ENCODE measurements at places on chromosomes 13 and 19.

DNA sequence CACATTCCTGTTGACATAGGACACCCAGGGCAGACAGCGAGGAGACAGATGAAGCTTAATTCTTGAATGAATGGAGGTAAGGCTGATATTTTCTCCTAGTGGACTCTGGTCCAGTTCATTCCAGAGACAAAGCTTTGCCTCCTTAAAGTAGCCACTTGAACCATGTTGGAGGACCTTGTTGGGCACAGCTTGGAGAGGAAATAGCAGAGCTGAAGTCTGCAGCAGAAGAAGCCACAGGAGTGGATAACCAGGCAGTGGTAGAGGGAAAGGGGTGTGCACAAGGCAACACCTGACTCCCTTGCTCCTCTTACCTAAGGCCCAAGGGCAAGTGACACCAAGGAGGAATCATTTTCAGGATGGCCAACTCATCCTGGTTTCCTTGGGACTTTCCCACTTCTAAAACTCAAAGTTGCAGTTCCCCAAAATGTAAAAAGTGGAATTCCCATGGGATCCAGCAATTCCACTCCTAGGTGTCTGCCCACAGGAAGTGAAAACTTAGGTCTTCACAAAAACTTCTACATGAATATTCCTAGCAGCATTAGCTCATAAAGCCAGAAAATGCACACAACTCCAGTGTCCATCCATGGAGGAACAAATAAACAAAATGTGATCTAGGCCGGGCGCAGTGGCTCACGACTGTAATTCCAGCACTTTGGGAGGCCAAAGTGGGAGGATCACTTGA, 6.6 kb upstream of the RFX2 start:
- DNase-seq: no peak

- no peak for DNase-seq
Measured at GRCh38 chr13:110010404-110011138, 224.2 kb upstream of the IRS2 start.

DNA sequence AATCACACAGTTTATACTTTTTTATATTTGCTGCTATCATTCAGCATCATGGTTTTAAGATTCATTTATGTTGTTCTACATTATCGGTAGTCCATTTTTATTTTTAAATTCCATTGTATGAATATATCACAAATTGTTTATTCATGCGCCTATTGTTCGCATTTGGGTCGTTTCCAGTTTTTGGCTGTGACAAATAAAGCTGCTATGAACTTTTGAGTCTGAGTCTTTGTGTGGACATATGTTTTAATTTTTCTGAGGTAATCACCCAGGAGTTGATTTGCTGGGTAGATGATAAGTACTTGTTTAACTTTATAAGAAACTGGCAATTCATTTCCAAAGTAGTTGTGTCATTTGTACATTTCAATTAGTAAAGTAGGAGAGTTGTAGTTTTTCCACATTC, 74.2 kb upstream of the CSNK1A1L start:
- no peak for DNase-seq

GRCh38 chr19:52034051-52034728, 6.0 kb upstream of the ZNF614 start:
- no peak for DNase-seq

- no peak for DNase-seq
Measured at GRCh38 chr13:73465617-73465971, 406.8 kb downstream of the KLF5 start.

DNA sequence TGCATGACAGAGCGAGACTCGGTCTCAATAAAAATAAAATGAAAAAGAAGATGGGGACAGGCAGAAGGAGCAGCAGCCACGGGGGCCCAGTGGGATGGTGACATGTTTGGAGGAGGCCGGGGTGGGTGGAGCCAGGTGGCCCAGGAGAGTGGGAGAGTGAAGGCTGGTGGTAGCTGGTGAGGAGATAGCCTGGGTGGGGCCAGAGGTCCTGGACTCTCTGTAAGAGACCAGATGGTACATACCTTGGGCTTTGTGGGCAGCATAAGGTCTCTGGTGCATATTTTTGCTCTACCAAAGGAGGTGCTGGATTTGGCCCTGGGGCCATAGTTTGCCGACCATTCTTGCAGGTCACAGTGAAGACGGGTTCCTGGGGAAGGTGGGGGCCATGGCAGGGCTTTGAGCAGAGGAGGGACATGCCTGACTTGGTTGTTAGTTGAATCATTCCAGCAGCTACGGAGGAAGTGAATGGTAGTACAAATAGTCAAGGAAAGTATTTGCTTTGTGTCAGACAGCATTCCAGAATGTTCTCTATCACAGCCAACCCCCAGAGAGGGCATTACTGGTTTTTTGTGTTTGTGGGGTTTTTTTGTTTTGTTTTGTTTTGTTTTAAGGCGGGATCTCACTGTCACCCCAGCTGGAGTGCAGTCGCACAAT, 69.1 kb downstream of the ARHGEF18 start:
- DNase-seq: no peak

DNA sequence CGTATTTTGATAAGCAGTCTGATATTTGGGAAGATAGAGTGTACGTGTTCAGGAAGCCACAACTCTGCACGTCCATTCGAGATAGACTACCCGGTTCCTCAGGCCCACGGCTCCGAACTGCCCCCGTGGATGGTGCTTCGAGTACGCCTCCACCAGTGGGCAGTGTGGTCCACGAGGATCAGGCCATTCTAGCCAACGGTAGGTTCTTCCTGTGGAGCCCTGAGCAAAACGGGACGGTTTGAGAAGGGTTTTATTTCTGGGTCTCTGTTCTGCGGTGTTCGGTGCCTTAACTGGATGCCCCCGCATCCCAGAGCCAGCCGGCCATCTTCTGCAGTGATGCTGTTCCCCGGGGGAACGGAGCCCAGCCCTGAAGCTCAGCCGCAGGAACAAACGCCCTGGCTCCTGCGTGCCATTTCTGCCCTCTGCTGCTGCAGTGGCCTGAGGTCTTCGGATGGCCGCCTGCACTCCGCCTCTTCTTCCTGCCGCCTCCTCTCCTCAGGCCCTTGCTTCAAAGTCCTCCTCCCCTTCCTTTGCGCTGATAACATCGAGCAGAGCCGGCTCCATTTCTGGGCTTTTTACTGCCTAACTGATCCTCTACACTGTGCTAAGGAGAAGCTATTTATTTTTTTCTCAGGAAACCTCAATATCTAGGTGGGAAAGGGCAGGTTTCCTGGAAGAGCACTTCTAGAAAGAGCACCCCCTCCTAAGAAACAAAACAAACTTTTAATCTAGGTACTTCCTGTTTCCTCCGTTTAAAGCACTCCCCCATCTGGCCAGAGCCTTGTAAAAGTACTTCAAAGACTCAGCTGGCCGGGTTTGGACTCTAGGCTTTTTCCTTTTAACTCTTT, 36.2 kb upstream of the SLC46A3 start:
- no peak for DNase-seq

GRCh38 chr13:114152285-114152645, 19.8 kb upstream of the RASA3 start:
- no peak for DNase-seq

- no peak for DNase-seq
Measured at GRCh38 chr13:31538067-31539042, 201.0 kb upstream of the RXFP2 start.

DNA sequence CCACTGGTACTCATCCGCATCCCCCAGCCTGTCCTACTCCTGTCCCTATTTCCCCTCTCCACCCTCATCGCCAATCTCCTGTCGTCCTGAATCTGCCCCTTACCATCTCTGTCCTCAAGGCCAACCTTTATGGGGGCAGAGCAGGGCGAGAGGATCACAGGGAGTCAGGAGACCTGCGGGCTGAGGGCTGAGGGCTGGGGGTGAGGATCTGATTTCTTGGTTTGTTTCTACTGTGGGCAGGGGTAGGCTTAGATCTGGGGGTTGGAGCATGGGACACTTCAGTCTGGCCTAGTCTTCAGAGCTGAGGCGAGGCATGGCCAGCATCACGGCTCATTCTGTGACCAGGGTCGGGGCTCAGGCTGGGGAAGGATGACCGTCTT, 16.5 kb upstream of the ERCC1 start:
- no peak for DNase-seq

DNA sequence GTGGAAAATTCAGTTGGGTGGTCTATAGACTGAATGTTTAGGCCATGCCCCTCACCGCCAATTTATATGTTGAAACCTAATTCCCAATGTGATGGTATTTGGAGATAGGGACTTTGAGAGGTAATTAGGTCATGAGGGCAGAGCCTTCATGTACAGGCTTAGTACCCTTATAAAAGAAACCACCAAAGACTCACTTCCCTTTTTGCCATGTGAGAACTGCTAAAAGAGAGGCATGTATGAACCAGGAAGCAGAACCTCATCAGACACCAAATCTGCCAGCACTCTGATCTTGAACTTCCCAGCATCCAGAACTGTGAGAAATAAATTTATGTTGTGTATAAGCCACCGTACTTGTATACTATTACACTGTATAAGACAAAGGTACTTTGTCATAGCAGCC, 40.6 kb downstream of the UQCRFS1 start:
- DNase-seq: no peak

DNA sequence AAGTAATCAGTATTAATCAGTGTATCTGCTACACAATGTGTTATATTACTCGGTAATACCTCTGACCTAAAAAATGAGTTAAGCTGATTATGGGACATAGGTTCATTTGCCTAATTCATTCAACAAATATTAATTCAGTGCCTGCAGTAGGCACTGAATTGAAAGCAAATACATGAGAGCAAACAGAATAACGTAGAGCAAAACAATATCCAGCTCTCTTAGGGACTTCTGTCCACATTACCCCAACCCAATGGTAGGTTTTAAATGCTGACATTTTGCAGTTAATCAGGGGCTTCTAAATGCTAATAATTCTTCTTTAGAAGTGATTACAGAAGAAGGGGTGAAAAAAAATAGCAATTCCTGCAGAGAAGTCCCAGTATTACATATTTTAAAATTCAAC, 4.9 kb downstream of the RCBTB2 start:
- no peak for DNase-seq

- no peak for DNase-seq
Measured at GRCh38 chr19:39728040-39728439, 9.8 kb downstream of the CLC start.

DNA sequence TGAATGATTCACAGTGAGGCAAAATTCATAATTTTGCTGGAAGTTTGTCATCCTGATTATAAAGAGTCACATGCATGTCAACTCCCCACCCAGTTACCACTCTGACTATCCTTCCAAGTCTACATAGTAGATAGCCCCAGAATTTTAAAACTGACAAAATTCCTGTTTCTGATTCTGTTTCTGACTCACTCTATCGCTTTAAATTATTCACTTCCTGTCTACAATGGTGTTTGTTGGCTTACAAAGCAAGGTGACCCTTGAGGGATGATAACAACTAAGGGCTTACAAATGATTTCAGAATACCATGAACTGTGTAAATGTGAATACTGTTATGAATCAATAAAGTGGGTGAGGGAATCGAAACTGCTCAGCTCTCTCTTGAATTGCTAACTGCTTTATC, 98.7 kb upstream of the KL start:
- no peak for DNase-seq

DNA sequence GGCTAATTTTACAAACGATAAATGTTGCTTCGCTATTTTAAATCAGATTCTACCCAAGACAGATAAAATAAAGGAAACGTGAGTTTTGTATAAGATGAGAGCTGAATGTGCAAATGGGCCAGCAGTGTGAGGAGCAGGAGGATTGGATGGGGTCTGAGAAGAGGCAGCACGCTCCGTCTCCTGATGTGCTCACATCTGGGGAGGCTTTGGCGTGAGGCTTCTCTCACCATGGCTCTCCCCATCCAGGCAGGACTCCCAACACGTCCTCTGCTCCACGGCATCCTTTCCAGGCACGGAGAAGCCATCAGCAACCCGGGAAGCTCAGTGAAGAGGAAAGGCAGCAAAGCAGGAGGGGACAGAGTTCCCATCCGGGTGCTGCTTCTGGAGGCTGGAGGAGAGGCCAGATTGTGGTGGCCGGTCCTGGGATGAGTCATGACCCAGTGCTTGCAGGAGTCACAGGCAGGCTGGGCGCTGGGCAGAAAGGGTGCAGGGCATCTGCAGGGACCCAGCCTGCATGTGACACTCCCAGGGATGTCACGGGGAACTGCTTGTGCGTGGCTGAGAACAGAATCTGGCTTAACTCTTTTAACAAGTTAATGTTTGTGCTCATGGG, 47.5 kb downstream of the ZNF536 start:
- no peak for DNase-seq
